Skeletal muscle cell (primary cell): ENCODE measurements at places on chromosomes 6 and 20.

GRCh38 chr6:85552652-85553051 lies 41.0 kb downstream of the SNX14 start:
- no peak for DNase-seq

GRCh38 chr6:85285934-85286333 lies 163.9 kb upstream of the NT5E start:
- no peak for DNase-seq

GRCh38 chr6:15435468-15435867 lies 189.6 kb downstream of the JARID2 start:
- DNase-seq: no peak

GRCh38 chr20:2703716-2704475 lies 11.3 kb downstream of the EBF4 start:
- no peak for DNase-seq

DNA sequence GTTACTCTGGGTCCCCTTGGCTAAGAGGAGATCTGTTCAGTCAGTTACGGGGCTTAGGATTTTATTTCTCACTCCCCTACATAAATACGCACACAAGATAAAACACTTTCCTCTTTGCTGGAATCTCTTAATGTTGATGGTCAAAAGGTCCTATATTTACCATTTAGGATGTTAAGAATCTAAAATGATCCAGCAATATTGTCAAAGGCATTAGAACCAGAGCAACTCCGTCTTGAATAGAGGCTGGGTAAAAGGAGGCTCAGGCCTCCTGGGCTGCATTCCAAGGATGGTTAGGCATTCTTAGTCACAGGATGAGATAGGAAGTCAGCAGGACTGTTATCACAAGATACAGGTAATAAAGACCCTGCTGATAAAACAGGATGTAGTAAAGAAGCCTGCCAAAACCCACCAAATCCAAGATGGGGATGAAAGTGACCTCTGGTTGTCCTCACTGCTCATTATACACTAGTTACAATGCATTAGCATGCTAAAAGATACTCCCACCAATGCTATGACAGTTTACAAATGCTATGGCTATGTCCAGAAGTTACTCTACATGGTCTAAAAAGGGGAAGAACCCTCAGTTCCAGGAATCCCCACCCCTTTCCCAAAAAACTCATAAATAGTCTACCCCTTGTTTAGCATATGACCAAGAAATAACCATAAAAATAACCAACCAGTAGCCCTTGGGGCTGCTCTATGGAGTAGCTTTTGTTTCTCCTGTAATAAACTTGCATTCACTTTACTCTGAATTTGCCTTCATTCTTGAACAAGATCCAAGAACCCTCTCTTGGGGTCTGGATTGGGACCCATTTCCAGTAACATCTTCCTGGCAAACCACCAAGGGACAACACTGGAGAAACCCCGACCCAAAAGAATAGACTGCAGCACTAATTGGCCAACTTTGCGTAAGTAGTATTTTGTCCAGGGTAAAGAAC lies 107.5 kb downstream of the DTNBP1 start:
- no peak for DNase-seq

GRCh38 chr6:134787261-134787877 lies 162.5 kb downstream of the ALDH8A1 start:
- no peak for DNase-seq

DNA sequence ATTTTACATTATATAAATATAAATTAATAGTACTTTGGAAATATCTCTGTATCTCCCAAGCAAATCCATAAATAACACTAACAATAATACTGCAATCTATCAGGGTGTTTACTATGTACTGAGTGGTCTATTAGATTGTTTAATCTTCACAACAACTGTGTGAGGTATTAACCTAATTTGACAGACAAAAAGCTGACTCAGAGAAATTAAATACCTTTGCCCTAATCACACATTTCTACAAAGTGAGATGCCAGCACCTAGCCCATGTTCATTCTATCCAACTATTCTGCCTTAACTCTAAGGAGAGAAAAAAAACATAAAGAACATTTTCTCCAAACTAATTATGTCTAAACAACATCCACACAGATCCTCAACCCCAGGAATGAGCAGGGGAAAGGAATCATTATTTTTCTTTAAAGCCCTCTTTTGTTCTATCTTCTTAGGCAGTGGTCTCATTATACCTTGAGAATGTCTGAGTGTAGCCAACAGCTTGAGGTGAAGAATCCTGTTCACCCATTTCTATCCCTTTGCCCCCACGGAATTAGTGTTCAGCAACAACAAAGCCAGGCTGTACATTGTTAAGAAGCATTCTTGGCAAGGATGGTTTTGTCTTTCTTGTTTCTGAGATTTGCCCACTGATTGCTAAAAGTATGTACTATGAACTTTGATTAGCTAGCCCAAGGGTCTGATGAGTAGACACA lies 42.7 kb downstream of the PRL start:
- DNase-seq: no peak
